ENCODE measurements at places on chromosomes 4 and X. TPM values are rescaled to one million over a fixed set of nuclear protein-coding genes. Genes with fewer than 3 reads are reported as not detected.

IL1RAPL1 gene
- polyA plus RNA-seq: 0.60 TPM

ADH7 gene
- not detected for polyA plus RNA-seq

GLUD2 gene
- polyA plus RNA-seq: 2.7 TPM

RIPPLY1 gene
- 0.40 TPM for polyA plus RNA-seq

COL4A5 gene
- polyA plus RNA-seq: 144 TPM

PPEF2 gene
- 0.43 TPM for polyA plus RNA-seq

TRAM1L1 gene
- polyA plus RNA-seq: 13.4 TPM

RAB9B gene
- polyA plus RNA-seq: 3.2 TPM

DNA sequence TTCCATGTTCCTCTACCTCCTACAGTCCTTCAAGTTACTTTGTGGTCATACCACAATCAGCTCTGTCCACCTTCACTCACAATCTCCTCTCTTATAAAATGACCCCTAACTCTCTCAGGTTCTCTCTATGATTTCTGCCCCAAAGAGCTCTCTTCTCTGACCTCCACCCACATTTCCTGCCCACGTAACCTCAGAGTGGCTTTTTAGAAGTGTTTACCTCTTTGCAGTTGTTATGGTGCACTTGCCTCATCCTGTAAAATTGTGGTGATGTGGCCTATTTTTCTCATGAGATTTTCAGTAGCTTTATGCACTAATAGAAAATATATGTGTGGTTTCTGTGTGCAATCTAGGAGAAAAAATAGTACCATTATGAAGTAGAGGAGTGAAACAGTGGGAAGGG lies 215.8 kb downstream of the PACRGL start:
- DNase-seq: no peak

DNA sequence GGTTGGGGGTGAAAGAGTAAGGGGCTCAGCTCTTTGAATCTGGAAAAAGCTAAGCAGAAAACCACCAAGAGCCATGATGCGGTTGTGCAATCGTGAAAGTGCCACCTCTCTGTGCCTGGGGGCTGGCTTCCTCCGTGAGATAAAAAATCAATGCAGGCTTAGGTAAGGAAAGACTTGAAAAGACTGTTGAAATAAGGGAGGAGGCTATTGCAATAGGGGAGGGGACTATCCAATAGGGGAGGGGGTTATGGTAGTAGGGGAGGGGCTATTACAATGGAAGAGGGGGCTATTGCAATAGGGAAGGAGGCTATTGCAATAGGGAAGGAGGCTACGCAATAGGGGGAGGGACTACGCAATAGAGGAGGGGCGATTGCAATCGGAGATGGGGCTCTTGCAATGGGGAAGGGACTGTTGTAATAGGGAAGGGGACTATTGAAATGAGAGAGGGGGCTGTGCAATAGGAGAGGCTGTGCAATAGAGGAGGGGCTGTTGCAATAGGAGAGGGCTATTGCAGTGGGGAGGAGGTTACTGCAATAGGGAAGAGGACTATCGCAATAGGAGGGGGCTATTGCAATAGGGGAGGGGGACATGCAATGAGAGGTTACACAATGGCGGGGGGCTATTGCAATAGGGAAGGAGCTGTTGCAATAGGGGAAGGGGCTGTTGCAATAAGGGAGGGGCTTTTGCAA lies 162.3 kb upstream of the PSAPL1 start:
- DNase-seq: no peak

GRCh38 chrX:19372547-19373331 lies 29.0 kb downstream of the PDHA1 start:
- no peak for DNase-seq

- peak; percentile 41 for DNase-seq
Observed at GRCh38 chrX:48937054-48937907, 18.5 kb upstream of the PIM2 start.

DNA sequence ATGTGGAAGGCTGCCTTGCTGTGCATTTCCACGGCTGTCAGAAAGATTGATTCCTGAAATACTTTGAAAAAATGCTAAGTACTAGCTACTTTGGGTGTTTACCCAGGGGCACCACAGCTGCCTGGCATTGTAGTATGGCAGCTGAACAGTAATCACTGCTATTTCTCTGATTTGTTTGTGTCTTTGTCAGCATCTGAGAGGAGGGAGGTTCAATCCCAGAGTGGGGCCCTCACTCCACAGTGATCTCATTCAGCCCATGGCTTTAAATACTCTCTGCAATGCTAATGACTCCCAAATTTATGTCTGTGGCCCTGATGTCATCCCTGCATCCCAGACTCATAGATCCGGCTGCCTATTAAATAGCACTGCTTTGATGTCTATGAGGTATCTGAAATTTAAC lies 575.3 kb upstream of the MAGEB2 start:
- DNase-seq: no peak

DNA sequence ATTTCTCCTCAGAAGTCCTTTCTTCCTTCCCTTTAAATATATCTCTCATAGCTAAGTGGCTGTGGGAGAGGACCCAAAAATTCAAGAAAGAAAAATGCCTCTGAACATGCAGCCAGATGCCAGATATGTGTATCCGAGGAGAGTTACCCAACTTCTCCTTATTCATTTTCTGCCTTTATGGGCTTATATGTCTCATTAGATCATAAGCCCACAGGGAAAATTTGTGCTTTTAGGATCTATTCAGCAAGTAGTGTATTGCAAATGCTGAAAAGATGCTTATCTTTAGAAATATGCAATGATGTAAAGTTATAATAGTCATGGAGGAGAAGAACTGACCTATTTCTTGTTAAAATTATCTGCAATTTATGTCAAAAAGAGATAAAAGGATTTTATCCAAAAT lies 371.8 kb upstream of the NOCT start:
- DNase-seq: no peak

DNA sequence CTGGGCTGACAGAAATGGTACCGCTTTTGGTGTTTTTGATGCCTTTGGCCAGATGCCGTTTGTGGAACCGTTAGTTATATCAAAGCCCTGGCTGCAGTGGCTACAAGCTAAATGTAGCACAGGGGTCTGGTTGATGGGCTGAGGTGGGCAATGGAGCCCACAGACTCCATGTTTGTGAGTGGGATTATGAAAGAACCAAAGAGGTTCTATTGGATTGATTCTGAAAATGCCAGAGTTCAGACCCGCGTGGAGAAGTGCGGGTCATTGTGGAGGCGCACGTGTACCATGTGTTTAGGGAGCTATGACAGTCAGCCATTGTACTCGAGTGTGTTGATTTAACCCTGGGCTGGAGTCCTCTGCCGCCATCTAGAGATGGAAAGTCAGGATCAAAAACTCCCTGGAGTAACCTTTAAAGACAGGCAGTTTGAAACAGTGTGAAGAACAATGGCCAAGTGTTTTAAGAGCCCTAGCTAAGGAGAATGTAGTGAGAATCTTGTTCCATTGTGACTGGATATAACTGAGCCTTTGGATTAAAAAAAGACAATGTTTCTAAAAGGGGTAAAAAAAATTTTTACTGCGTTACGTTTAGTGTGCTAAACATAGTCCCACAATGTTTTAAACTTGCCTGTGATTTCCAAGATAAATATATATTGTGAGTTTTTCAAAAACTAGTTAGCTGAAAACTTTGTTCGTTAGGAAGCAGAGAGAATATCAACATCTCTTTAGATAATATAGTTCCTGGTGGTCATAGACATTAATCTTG lies 12.7 kb downstream of the ART3 start:
- DNase-seq: peak; percentile 23

- no peak for DNase-seq
Observed at GRCh38 chr4:141102367-141102766, 30.9 kb downstream of the RNF150 start.

DNA sequence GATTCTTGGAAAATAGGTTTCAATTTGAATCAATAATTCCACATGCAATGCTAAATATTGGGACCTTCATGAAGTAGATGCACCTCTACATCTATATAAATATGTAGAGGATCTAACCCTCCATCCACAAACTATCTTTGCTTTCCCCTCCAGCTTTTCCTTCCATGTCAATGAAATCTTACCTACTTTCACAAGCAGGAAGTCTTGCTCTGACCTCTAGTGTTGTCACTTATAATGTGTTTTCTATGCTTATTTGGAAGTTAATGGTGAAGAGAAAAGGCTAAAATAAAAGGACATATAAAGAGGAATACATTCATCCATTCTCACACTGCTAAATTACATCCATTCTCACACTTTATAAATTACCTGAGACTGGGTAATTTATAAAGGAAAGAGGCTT lies 472.7 kb upstream of the DIAPH2 start:
- DNase-seq: no peak

DNA sequence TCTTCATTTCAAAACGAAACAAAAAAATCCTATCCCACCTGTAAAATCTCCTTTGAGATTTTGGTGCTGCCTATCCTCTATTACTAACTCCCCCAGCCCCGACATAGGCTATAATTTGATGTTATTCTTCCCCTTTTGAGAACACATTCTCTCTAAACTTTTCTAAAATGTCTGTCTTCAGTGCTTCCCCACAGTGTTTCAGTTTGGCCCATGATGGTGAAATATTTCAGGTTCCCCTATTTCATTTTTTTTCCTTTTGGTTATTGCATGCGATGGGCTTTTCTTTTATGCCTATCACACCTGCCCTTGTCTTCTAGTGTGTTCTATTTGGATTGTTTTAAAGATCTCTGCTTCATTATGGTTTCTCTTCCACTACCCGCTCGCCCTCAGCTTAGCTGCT lies 14.7 kb downstream of the BCORL1 start:
- DNase-seq: no peak

DNA sequence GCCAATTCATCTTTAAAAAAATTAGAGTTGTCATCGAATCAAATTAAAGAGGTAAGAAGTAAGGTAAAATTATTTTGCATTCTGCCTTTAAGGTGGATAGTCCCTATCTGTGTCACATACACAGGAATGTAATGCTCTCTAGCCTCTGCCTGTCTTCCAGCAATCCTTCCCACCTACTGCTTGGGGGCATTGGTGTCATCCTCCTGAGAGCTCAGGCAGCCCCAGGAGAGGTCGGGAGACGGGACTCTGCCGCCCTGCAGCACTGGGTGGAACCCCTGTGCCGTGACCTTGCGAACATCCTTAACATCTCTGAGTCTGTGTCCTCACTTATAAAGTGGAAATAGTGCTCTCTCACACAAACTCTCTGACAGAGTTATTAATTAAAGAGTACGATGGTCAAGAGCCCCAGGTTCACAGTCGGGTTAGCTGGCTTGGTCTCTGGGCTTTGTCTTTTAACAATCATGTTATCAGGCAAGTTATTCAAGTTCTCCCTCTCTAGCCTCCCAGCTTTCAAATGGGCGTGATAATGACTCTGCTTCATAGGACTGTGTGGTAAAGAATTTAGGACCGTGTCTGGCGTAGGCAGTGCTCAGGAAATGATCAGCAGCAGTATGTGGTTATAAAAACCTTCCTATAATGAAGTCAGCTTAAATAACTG lies 10.2 kb downstream of the TLR3 start:
- DNase-seq: no peak

- peak; percentile 3 for DNase-seq
Observed at GRCh38 chrX:101668143-101668542, 8.5 kb upstream of the ARMCX2 start.

DNA sequence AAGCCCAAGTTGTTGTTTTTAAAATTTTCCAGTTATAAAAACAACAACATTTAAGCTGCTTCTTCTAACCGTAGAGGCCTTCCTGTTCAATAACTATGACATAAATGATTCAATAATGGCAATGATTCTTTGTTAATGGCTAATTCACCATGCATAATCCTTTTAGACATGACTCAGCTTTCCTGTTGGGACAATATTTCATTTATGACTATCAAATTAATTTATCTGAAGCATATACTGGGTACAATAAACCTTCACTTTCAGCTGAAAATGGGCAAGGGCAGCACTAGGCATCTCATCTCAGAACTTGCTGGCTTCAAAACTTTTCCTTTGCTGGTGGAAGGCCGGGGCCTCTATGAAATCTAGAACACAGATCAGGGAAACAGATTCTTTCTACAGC lies 38.9 kb downstream of the TBC1D9 start:
- DNase-seq: no peak
